ENCODE measurements at places on chromosomes 2 and 18.

- no peak for DNase-seq
Observed at GRCh38 chr2:8264981-8265380, 416.9 kb upstream of the ID2 start.

GRCh38 chr2:215487002-215487372, 51.1 kb upstream of the FN1 start:
- no peak for DNase-seq

DNA sequence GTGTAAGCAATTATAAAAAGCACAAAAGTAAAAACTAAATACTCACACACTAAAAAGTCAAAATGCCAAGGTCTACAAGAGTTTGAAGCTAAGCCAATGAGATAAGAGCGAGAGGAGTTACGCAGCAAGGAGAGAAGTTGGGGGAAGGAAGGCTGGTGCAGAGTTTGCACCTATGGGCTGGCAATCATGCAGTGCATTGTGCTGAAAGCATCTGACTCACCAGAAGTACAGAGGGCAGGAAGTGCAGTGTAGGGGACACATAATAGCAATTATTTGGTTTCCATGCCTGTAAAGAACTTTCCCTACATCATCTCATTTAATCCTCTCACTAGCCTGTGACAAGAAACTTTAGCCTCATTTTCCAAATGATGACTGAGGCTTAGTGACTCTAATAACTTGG, 142.7 kb upstream of the KYNU start:
- no peak for DNase-seq

- no peak for DNase-seq
Observed at GRCh38 chr2:6747433-6747832, 118.3 kb downstream of the CMPK2 start.

- no peak for DNase-seq
Observed at GRCh38 chr18:71598374-71598773, 945.8 kb downstream of the CBLN2 start.

DNA sequence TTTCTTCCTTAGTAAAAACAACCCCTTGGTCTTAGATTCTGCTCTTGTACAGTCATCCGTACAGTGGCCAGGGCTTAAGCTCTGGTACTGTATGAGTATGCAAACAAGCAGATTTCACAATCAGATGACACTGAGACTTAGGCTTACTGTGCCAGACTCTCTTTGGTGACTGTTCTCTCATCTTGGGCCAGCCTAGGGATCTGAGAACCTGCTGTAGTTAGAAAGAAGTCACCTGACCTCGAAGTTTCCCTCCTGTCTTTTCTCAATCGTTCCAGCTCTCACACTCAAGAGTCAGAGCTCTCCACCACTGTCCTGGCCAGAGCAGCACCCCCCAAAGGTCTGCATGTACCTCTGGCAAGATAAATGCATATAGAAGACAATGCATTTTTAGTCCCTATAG, 63.2 kb downstream of the ZEB2 start:
- peak; percentile 95 for DNase-seq

DNA sequence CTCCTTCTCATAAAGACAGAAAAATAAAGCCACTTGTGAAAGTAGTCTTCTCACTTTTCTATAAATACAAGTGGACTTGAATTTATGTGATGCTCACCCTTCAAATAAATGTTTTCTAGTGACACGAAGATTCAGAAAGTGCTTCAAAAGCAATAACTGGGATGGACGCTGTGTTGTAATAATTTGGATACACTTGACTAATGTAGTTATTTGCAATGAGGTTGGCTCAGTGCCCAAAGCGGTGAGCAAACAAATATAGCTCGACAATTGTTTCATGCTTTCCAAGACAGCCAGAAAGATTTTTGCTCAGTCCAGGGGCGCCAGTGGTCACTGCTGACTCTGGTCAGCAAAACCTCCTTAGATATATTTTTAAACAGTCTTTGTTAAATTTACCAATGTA, 278.6 kb upstream of the KLHL14 start:
- peak; percentile 70 for DNase-seq

- peak; percentile 92 for DNase-seq
Observed at GRCh38 chr2:69242651-69243051, 144.4 kb downstream of the GFPT1 start.

GRCh38 chr2:170307052-170307451, 129.1 kb downstream of the MYO3B start:
- no peak for DNase-seq

- DNase-seq = no peak
Observed at GRCh38 chr18:8844721-8845148, 139.4 kb downstream of the MTCL1 start.

DNA sequence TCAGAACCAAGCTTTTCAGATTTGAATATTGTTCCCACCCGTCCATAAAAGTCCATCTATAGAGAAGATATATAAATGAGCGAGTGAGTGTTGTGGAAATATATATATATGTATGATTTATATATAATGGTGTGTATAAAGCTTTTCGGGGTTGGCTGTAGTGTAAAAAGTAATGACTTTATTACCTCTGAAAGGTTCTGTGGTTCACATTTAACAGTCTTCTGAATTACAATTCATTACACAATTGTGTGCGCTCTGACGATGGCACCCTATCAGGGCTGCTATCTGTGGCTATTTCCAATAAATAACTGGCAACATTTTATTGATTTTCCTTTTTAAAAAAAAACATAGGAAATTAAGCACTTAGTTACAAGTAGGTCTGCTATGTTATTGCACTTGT, 2.7 kb upstream of the BCL11A start:
- DNase-seq = no peak

DNA sequence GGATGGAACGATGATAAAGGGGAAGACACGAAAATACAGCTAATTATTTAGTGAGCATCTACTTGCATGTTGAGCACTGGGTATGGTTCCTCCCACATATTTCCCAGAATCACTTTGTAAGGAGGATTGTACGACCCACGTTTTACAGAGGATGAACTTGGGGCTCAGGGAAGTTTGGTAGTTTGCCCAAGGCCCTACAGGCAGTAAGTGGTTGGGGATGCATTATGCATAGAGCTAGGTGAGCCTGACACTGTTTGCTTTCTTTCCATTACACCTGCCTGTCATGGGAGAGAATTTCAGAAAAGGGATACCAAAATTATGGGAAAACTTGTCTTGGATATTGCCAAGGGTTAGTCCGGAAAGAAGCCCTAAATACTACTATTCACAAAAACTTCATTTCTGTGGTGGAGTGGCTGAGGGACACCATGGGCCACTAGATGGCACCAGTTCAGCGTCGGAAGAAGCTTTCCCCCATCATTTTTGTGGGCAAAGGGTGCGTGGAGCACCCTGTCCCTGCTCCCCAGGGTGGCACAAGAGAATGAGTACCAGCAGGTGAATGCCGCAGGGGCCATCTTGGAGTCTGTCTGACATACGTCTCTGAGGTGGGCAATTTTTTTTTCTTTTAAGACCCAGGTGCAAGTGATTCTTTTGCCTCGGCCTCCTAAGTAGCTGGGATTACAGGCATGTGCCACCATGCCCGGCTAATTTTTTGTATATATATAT, 23.5 kb upstream of the C18orf32 start:
- peak; percentile 62 for DNase-seq

- DNase-seq = peak; percentile 62
Observed at GRCh38 chr2:180520921-180521581, 459.4 kb upstream of the UBE2E3 start.

DNA sequence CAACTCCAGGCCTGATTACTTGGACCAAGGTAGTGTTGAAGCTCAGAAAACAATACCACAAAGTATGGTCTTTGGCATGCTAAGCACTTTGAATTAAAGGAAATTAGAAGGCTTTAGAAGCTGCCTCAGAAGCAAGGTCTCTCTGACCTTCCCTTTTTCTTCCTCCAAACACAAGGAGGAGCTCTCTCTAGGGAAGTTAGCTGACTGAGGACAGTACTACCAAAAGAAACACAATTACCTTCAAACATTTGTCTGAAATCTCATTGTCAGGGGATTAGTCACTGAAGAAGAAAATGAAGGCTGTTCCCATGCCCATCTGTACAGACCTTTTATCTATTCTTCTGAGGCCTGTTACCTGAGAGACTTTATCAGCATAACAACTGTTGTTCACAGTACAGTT, 279.3 kb downstream of the CDH20 start:
- no peak for DNase-seq

- DNase-seq = peak; percentile 26
Observed at GRCh38 chr18:54787121-54787520, 41.2 kb upstream of the RAB27B start.

GRCh38 chr2:57402755-57403154, 643.9 kb upstream of the VRK2 start:
- DNase-seq = no peak

- DNase-seq = no peak
Observed at GRCh38 chr2:181309586-181309985, 147.6 kb upstream of the ITGA4 start.

GRCh38 chr2:85767803-85768665, 14.2 kb downstream of the ATOH8 start:
- DNase-seq = no peak

- no peak for DNase-seq
Observed at GRCh38 chr2:220678943-220679342, 893.2 kb downstream of the EPHA4 start.

GRCh38 chr2:85819811-85820510, 66.2 kb downstream of the ATOH8 start:
- no peak for DNase-seq

GRCh38 chr2:39625193-39625926, 40.4 kb upstream of the TMEM178A start:
- peak; percentile 49 for DNase-seq

GRCh38 chr2:62919041-62919440, 131.6 kb upstream of the OTX1 start:
- no peak for DNase-seq

DNA sequence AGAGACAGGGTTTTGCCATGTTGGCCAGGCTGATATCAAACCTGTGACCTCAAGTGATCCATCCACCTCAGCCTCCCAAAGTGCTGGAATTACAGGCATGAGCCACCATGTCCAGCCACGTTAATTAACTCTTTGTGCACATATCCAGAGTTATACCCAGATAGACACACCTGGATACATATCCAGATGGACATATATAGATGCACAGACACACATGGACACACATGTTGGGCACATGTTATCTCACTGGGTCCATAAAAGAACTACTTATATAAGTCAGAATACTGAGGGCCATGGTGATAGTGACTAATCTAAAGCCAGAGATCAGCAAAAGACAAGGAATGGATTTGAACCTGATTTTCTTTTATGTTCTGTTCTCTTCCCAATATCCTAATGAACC, 158.6 kb downstream of the IRS1 start:
- no peak for DNase-seq

GRCh38 chr2:71608441-71608840, 155.1 kb downstream of the DYSF start:
- DNase-seq = no peak

GRCh38 chr2:96951125-96951654, 35.2 kb downstream of the FAM178B start:
- peak; percentile 47 for DNase-seq

- no peak for DNase-seq
Observed at GRCh38 chr2:200471928-200472645, 37.8 kb downstream of the KCTD18 start.

DNA sequence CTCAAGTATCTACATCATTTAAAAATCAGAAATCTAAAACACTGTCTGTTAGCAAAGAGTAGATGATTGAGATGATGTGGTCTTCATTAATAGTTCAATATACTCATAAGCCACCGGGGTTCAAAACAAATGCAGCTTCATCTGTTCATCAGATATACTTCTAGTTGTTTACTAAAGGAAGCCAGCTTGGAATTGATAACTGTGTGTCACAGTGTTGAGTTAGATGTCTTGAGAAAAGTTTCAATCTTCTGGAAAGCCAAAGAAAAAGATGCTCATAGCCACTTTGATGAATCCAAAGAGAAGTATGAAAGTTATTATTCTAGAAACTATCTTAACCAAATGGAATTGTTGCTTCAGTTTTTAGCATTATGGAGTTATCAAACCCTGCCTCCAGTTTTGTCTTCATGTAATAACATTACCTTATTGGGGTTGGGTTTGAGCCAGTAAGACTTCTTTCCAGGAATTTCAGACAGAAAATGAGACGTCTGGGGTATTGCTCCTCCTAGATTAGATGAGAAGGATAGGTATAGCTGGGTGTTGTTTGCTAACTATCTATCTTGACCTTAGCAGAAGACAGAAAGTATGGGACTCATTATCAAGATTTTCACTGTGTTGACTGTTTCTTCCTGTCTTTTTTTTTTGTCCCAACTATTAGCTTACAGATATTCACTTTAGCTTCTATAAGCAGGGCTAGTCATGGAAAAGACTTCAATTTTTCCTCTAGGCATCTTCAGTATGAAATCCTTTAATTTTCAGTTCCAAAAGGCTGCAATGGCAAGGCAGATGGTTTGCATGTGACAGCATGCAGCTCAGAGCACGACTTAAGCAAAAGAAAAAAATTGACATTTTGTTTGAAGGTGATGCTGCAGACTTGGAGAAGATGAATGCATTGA, 66.5 kb downstream of the LNPK start:
- DNase-seq = no peak

DNA sequence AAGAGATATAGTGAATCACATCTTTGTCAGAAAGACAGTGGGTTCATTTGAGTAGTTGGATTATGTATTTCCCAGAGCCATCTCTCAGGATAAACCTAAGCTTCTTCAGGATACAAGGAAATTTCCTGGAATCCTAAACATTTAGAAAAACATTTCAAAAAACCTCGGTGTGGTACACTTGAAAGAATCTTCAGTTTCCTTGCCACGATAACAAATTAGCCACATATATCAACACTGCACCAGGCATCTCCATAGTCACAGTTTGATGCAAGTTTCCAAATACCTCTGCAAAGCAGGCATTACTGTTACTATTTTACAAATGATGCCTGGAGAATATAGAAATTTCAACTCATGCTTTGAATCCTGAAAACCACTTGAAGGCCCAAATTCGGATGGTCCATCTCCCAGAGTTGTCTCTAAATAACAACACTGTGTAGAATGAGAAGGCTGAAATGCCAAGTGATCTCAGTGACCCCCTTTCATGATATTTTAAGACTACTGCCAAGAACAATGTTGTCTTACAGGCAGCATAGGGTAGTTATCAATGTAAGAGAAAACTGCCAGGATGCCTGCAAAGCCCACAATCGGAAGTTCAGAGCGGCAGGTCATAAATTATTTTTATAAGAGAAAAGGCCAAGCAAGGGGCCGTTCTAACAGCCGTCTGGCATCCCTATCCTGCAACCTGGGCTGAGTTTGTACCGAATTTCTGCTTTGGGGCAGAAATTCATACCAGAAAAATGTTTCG, 307.9 kb downstream of the TXNL1 start:
- DNase-seq = no peak
